Cerebellar nuclear complex (tissue), 1 donor: ENCODE measurements at places on chromosomes 5 and 9.

DNA sequence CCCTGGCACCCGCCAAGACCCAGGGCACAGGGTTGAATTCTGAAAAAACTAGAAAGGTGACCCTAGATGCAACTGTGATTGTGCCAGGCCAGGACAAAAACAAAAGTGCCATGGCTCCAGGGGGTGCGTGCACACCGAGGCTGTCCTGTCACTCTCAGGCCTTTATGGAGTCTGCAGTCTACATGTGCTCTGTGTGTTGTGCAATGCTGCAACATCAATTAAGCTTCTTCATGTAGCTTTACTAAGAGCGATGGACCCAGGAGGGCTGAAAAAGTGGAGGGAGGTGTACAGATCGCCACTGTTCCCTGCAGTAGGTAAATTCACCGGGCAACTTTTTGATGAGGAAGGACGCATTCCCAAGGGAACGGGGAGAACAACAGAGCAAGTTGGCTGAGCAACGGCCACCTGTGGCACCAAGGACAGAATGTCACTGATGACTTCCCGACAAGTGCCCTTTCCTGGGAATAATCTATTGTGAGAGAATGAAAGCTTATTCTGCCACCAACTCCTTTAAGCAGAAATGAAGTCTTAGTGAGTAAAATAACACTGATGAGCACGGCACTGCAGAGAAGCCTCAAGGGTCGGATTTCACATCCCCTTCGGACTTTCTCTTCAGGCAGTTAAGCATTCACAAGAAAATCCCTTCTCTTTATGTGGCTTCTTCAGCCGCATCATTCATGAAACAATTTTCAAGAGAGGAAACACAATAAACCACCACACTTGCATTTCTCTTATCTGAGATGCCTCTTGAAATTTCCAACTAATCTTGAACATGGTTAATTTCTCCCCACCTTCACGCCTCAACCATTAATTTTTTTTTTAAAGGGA is 149.6 kb downstream of the DROSHA start:
- no peak for DNase-seq

DNA sequence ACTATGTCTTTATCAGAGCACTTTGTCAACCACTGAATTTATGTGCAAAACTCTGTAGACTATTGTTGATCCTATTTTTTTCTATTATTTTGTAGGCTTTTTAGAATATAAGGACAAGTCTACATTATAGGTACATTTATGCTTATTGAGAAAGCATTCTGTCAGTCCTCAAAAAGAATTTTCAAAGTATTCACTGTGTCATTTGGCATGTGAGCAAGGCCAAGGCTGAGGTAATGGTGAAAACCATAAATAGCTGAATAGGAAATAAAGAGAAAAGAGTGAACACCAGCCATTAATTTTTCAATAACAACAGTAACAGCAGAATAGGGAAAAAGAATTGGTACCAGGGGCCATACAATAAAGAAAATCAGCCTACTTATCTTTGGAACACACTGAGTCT is 21.0 kb downstream of the SKIC3 start:
- no peak for DNase-seq

GRCh38 chr5:169670769-169671525 is 33.9 kb downstream of the DOCK2 start:
- no peak for DNase-seq

GRCh38 chr9:121671612-121672155 is 20.2 kb downstream of the DAB2IP start:
- DNase-seq = no peak

- no peak for DNase-seq
Observed at GRCh38 chr9:93172666-93173364, 11.1 kb upstream of the WNK2 start.

GRCh38 chr5:39648085-39648847 is 223.5 kb upstream of the DAB2 start:
- DNase-seq = no peak

GRCh38 chr5:149387081-149387631 is 8.1 kb upstream of the IL17B start:
- DNase-seq = no peak

DNA sequence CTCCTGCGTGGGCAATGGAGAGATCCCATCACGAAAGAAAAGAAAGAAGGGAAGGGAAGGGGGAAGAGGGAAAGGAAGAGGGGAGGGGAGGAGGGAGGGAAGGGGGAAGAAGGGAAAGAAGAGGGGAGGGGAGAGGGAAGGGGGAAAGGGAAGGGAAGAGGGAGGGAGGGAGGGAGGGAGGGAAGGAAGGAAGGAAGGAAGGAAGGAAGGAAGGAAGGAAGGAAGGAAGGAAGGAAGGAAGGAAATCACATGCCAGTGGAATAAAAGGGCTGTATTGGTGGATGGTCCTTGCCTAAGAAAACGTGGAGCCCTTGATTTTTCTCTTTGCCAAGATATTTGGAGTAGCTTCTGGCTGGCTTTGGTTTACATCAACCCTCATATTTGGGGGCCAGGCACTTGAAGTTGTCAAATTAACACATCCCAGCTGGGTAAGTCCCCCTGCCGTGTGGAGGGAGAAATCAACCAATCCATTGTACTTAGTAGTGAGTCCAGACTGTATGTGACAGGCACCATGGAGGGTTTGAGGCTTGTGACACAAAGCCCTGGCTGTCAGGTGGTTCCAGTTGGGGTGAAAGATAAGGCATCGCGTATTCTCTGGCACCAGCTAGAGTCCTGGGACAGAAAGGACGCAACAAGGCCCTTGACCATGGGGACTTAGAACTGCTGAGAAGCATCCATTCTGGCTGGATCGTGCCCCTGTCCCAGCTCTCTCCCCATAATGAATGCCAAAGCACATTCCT is 23.7 kb downstream of the IDNK start:
- no peak for DNase-seq

GRCh38 chr9:128151309-128152132 is 2.3 kb downstream of the LCN2 start:
- no peak for DNase-seq

- DNase-seq = no peak
Observed at GRCh38 chr5:83563631-83564030, 92.1 kb downstream of the VCAN start.

- DNase-seq = no peak
Observed at GRCh38 chr9:133457233-133457632, 2.5 kb upstream of the CACFD1 start.

GRCh38 chr9:83141887-83142286 is 78.9 kb upstream of the RASEF start:
- DNase-seq = no peak

GRCh38 chr5:156920042-156920860 is 42.8 kb downstream of the TIMD4 start:
- DNase-seq = no peak

- no peak for DNase-seq
Observed at GRCh38 chr5:142686210-142686734, 382 bp upstream of the FGF1 start.

GRCh38 chr5:171999877-172000276 is 6.6 kb downstream of the FBXW11 start:
- DNase-seq = no peak

DNA sequence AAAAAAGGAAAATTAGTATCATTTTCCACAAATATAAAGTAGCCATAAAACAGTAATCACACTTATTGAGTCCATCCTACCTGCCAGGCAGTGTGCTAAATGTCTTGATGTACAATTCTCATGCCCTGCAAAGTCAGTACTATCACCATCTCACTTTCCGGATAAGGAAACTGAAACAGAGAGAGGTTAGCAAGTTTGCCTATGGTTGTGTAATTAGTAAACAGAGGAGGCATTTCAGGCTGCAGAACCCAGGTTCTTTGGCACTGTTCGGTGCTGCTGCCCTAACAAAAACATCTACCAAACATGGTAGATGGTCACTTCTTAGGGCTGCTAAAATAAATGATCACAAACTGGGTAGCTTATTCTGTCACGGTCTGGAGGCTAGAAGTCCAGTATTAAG is 22.6 kb downstream of the PLAC8L1 start:
- no peak for DNase-seq

DNA sequence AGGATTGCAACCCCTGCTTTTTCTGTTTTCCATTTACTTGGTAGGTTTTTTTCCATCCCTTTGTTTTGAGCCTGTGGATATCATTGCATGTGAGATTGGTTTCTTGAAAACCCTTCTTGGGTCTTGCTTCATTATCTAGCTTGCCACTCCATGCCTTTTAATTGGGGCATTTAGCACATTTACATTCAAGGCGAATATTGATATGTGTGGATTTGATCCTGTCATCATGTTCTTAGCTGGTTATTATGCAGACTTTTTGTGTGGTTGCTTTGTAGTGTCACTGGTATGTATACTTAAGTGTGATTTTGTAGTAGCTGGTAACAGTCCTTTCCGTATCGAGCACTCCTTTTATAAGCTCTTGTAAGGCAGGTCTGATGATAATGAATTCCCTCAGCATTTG is 26.5 kb downstream of the LOX start:
- DNase-seq = no peak

GRCh38 chr5:176653401-176654385 is 6.4 kb downstream of the TSPAN17 start:
- peak; percentile 20 for DNase-seq
